Stimulated activated CD8-positive, alpha-beta memory T cell treated with anti-CD3 and anti-CD28 coated beads, Interleukin-2, amount 100 ng/mL, for 1 hour (primary cell): ENCODE measurements at places on chromosomes 2 and 18.

DNA sequence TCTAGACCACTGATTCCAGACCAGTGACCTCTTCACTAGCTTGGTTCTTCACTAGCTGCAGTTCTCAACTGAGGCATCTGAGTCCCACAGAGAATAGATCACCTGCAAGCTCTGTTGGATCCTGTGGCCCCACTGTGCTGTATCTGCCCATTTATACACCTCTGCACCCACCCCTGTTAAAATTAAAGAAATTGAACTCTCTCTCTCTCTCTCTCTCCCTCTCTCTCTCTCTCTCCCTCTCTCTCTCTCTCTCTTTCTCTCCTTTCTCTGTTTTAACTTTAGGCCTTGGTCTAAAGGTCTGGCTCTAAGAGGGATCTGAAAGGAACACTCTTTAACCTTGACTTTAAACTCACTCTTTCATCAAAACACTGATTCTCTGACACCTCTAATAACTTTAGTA lies 150.5 kb downstream of the ZEB2 start:
- no peak for DNase-seq

GRCh38 chr2:41000906-41001305 lies 549.0 kb upstream of the SLC8A1 start:
- DNase-seq, result no peak

DNA sequence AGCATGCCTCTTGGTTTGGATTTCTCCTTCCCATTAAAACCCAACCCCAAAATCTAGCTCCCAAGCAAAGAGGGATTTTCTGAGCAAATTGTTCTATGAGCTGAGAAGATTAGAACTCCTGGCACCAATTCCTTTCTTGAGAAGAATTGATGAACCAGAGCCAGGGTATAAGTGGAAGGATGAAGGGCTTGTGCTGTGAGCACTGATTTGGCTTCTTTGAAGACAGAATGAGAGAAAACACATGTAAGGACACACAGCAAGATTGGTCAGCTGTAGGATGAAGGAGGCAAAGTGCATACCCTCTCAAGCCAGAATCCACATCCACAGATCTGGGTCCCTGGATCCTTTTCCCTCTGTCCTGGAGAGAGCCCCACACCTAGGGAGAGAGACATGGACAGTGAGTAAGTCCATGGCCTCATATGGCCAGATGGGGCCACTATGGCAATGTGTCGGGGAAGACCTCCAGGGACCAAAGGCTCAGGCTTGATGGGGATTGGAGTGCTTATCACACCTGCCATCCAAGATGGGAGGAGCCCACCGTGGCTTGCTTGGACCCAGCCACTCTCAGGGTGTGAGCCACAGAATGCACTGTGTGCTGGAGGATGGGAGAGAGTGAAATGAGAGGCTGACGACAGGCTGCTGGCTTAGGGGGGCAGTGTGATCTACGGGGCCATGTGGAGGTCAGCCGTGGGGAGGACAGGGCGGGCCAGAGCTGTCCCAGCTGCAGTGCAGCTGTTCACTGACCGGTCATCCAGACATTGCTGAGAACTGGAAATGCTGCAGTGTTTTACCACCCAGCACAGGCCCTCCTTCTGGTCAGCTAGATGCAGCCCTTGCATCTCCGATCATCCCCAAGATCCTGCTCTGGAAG lies 339.8 kb downstream of the CYP26B1 start:
- DNase-seq, result no peak

DNA sequence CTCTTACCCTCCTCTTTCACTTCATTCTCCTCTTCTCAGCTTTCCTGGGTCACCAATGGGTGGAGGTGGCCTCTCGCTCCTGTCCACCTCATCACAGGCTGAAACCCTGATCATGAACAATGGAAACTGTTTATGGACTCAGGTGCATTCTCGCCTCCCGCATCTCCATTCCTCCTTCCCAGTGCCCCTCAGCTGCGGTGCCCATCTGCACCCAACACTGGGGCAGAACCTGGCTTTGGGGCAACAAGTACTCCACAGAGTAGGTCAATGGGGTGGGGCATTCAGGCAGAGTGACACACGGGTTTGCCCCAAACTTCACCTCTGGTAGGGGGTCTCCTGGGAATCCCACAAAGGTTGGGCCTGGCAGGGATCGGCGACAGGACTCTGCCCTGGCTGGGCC lies 199.5 kb downstream of the RTP5 start:
- DNase-seq, result no peak

DNA sequence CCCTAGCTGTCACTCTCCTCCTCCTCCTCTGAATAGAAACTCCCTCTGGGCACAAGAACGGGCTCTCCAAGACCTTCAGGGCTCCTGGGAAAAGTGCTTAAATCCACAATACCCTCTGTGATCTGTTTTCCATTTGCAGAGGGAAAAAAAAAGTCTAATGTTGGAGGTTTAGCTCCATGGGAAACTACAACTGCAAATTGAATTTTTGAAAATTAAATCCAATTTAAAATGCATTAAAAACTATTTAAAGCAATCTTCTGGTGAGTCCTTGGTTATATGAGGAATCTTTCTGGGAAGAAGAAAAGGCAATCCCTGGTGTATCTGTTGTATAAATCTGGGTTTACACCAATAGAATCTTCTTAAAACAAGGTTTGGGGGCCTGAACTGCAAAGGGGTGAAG lies 64.3 kb downstream of the NCKAP5 start:
- DNase-seq, result no peak

DNA sequence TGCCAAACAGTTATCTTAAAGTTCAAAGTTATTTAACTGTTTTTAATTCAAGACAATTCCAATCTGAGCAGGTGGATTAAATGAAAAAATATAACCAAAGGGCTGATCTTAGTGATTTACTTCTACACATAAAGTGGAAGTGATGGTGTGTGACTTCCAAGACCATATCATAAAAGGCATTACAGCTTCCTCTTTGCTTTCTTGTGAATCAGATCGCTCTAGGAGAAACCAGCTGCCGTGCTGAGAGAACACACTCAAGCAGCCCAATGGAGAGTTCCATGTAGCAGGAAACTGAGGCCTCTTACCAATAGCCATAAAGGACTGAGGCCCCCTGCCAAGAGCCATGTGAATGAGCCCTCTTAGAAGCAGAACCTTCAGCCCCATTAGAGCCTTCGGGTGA lies 197.4 kb downstream of the NBAS start:
- no peak for DNase-seq

GRCh38 chr2:196479350-196479749 lies 160.2 kb upstream of the CCDC150 start:
- DNase-seq, result no peak

DNA sequence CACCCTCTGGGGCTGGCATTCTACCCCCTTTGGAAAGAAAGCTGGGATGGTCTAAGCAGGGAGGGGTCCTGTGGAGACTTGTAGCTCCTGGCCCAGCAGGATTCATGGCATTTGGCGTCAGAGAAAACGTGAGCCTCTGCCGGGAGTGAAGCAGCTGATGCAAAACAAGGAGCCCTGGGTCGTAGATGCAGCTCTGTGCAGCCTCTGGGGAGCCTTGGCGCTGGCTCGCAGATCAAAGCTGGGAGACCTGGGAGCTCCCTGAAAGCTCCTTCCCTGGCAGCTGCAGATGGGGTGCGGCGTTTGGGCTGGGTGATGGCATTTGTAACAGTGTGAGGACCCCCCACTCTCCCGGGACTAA lies 148.3 kb downstream of the KLHL29 start:
- no peak for DNase-seq

DNA sequence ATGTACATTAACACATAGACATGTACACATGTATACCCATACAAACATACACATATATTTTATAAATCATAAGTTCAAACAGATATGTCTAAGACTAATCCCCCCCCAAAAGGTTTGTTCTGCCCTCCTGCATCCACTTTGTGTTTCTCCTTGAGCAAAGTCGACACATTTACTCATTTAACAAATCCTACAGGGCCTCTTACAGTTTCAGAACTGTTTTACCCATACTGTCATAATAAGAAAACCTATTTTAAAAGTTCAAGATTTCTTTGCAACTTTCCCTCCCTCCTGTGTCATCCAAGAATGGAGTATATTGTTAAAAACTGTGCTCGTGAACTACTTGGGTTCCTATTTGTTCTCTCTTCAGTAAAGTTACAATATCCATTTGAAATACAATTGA lies 166.7 kb downstream of the L3MBTL4 start:
- DNase-seq, result no peak

GRCh38 chr2:133420788-133421187 lies 147.5 kb downstream of the NCKAP5 start:
- no peak for DNase-seq

DNA sequence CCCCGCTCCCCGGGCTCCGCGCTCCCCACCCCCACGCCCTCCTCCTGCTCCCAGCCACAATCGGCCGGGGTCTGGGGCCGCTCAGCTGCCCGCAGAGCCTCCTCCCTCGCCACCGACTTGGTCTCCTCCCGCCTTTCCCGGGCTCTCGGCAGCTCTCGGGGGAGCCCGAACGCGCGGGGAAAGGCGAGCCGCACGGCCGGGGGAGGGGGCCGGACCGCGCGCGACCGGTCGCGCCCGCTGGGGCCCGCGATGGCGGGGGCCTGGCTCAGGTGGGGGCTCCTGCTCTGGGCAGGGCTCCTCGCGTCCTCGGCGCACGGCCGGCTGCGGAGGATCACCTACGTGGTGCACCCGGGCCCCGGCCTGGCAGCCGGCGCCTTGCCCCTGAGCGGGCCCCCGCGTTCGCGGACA lies 327 bp downstream of the LTBP1 start:
- DNase-seq, result no peak

DNA sequence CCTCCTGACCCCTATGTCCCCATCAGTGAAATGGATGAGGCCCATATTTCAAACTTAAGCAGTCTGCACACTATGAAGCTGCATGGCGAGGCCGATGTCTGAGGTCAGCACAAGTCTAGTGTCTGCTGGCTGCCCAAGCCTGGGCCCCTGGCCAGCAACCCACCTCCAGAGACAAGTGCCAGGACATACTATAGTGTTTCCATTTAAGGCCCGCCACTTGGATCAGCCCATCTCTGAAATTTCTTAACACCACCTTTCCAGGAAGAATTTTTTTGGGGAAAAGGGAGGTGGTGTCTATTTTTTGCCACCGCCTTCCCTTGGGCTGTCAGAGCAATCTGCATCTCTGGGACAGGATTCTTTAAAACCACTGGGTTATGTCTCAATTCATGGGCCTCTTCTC lies 1.8 kb downstream of the ACVR1 start:
- DNase-seq, result no peak

GRCh38 chr2:63477686-63478085 lies 110.6 kb downstream of the WDPCP start:
- no peak for DNase-seq

DNA sequence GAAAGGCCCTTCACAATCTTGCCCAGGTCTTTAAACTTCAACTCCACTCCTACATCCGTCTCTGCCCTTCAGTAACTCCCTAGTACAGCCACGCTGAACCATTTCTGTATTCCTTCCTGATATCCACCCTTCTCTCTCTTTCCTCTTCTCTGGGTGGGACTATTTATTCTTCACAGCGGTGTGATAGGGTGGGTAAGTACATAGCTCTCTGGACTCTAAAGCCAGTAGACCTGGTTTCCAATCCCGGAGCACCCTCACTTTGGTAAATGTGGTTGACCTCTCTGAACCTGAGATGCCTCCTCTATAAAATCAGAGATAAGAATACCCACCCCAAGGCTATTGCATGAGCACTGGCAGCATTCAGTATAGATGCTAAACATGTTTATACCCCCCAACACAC lies 86.7 kb downstream of the ATL2 start:
- DNase-seq, result no peak

- no peak for DNase-seq
Measured at GRCh38 chr2:226270285-226271058, 529.1 kb downstream of the IRS1 start.

- no peak for DNase-seq
Measured at GRCh38 chr2:96167407-96168013, 22.3 kb upstream of the DUSP2 start.
